ENCODE measurements at places on chromosomes 16 and 17.

DNA sequence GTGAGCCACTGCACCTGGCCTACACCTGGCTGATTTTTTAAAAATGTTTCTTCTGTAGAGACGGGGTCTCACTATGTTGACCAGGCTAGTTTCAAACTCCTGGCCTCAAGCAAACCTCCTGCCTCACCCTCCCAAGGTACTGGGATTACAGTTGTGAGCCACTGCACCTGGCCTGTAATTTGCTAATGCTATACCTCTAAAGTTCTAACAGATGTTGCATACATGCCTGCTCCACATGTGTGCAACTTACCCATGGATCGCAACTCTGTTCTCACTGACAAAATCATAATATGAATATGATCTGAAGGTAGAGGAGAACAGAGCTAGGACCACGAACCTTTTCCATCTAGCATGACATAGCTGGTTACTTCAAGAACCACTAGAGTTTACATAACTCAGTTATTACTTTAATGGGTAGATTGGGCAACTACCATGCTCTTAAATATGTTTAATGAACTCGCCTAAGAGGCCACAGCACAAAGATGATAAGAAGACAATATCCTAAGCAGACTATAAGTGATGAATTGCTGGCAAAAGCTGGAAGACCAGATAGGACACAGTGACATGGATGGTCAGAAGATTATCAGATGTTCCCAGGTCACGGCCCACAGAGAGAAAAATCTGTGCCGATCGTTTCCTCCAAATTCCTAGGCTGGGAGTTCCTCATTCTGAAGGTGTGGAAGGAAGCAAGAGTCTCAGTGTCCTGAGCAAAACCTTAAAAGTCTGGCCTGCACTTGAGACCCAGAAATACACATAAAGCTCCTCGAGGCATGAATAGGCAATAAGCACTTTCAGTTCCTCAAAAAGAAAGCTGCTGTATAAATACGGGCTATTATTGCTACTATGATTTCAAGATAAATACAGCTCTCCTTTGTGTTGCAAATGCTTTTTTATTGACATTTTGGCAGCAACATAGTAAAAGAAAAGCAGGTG, 53.6 kb upstream of the ICAM2 start:
- no peak for DNase-seq

DNA sequence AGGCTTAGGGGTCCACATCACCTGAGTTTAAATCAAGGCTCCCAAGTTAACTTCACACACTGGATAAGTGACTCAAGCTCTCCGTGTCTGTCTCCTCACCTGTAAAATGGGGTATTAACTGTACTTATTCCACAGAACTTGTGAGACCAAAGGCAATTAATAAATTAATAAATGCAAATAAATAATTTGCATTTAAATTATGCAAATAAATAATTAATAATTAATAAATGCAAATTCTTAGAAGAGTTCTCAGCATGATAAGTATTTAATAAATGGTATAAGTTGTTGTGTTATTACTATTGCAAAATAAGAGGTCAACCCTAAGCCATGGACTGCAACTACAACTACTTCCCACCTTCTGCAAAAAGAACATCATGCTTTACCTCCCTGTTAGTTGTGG, 13.7 kb upstream of the CXCL16 start:
- no peak for DNase-seq

- DNase-seq = no peak
Measured at GRCh38 chr17:51054748-51055147, 65.9 kb downstream of the SPAG9 start.

GRCh38 chr17:61139219-61139618, 260.4 kb upstream of the TBX2 start:
- peak; percentile 23 for DNase-seq
